ENCODE measurements at places on chromosomes 4 and X. TPM values are rescaled to one million over a fixed set of nuclear protein-coding genes. Genes with fewer than 3 reads are reported as not detected.

CRLF2 gene
- not detected for total RNA-seq

GRCh38 chrX:18883961-18884765 lies 99.8 kb downstream of the PHKA2 start:
- DNase-seq: no peak
- no peak overlapping the region for H3K27ac ChIP-seq
- no peak overlapping the region for H3K4me3 ChIP-seq
- peaks cover 20% of the 10 kb centered on the region for H3K4me1 ChIP-seq
- H3K36me3 ChIP-seq: no peaks in the 10 kb centered on the region

- H3K4me3 ChIP-seq: no peak overlapping the region
- no peaks in the 10 kb centered on the region for H3K4me1 ChIP-seq
- no peaks in the 10 kb centered on the region for H3K36me3 ChIP-seq
- DNase-seq: peak; percentile 41
Observed at GRCh38 chrX:140431521-140431920, 73.3 kb downstream of the SOX3 start.

- H3K27me3 ChIP-seq: no peaks in the 10 kb centered on the region
- no peaks in the 10 kb centered on the region for H3K4me1 ChIP-seq
- H3K4me3 ChIP-seq: no peak overlapping the region
- H3K27ac ChIP-seq: no peak overlapping the region
- H3K36me3 ChIP-seq: no peaks in the 10 kb centered on the region
- DNase-seq: no peak
Observed at GRCh38 chrX:12128017-12128416, 10.3 kb upstream of the FRMPD4 start.

DNA sequence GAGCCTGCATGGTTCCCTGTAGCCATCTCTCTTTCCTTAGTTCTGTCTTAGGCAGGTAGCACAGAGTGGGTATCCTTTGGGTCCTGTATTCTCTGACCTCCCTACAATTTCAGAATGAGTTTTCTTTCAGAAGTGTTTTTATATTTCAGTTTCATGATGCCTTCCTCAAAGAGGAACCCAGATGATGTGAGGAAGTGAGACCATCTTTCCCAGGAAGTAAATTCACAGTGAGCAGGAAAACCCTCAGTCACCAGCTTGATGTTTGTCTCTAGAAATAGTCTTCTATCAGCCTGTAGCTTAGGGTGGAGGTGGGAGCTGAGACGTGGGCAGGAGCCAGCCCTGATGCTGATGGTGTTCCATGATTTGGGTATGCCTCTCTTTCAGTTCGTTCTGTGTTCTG lies 16.9 kb downstream of the PLAC1 start:
- no peaks in the 10 kb centered on the region for H3K27me3 ChIP-seq
- H3K27ac ChIP-seq: no peak overlapping the region
- no peak overlapping the region for H3K4me3 ChIP-seq
- no peak for DNase-seq
- H3K36me3 ChIP-seq: no peaks in the 10 kb centered on the region

XAGE1B gene
- not detected for total RNA-seq

ZDHHC15 gene
- not detected for total RNA-seq

DNA sequence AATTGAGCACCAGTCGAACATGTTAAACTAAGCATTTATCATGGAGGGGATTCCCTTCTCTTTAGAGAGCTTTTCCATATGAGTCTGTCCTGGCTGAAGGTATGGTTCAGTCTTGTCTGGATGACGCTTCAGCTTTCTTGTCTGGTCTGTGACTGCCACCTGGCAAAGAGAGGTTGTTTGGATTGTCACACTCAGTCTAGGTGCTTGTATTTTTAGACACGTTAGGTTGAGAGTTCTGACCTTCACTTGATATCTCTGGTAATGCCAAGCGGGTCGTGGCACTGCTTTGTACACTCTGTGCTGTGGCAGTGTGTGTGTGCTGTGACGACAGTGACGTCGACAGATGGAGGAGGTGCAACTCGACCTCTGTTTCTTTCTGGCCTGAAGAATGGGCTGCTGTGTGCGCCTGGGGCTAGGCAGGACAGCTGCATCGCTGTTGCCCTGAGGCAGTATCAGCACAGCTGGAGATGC lies 12.6 kb downstream of the NOCT start:
- H3K4me1 ChIP-seq: peaks cover 7% of the 10 kb centered on the region
- H3K4me3 ChIP-seq: no peak overlapping the region
- H3K27me3 ChIP-seq: no peaks in the 10 kb centered on the region
- H3K36me3 ChIP-seq: no peaks in the 10 kb centered on the region
- H3K27ac ChIP-seq: no peak overlapping the region

GRCh38 chrX:98405376-98405775 lies 1521.7 kb downstream of the RPA4 start:
- no peak overlapping the region for H3K4me3 ChIP-seq
- no peak overlapping the region for H3K27ac ChIP-seq
- no peaks in the 10 kb centered on the region for H3K36me3 ChIP-seq
- no peaks in the 10 kb centered on the region for H3K27me3 ChIP-seq
- peak; percentile 8 for DNase-seq

GRCh38 chr4:167475951-167476350 lies 241.7 kb upstream of the SPOCK3 start:
- H3K4me3 ChIP-seq: no peak overlapping the region
- H3K27me3 ChIP-seq: no peaks in the 10 kb centered on the region
- DNase-seq: no peak
- no peaks in the 10 kb centered on the region for H3K36me3 ChIP-seq
- H3K4me1 ChIP-seq: no peaks in the 10 kb centered on the region

- H3K36me3 ChIP-seq: no peaks in the 10 kb centered on the region
- no peaks in the 10 kb centered on the region for H3K4me1 ChIP-seq
- no peak for DNase-seq
Observed at GRCh38 chr4:121190389-121190788, 26.3 kb upstream of the TNIP3 start.

PCDH7 gene
- total RNA-seq: 1.8 TPM

DNA sequence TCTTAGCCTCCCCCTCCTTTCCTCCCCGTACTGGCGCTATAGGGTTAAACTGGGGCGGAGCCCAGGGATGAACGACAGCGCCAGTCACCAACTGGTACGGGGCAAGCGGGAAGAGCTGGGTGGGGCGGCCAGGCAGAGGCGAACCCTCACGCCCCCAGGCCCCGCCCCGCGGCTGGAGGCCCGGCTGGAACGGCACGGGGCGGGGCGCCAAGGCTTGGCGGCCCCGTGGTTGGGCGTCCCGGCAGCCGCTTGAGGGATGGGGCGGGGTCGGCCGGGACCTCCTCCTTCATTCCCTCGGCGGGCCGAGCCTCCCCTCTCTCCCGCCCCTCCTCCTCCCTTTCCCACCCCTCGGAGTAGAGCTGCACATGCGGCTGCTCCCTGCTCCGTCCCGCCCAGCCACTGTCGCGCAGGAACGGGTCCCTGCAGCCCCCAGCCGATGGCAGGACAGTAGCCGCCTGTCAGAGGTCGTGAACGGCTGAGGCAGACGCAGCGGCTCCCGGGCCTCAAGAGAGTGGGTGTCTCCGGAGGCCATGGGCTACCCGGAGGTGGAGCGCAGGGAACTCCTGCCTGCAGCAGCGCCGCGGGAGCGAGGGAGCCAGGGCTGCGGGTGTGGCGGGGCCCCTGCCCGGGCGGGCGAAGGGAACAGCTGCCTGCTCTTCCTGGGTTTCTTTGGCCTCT lies at the start of gene EDA:
TSS of gene EDA (plus strand) at position 335 of the 678 bp plus-strand sequence.
- H3K4me3 ChIP-seq: peak within 1 kb of the TSS; percentile 62
- H3K36me3 ChIP-seq: no peaks in the 10 kb centered on the region
- H3K27ac ChIP-seq: no peak within 1 kb of the TSS
- DNase-seq: peak; percentile 77

GRCh38 chr4:88744609-88745008 lies 47.0 kb upstream of the NAP1L5 start:
- no peak for DNase-seq
- H3K4me3 ChIP-seq: no peak overlapping the region
- no peaks in the 10 kb centered on the region for H3K27me3 ChIP-seq
- no peak overlapping the region for H3K27ac ChIP-seq
- H3K4me1 ChIP-seq: no peaks in the 10 kb centered on the region
- peaks cover 6% of the 10 kb centered on the region for H3K36me3 ChIP-seq

GRCh38 chr4:156193800-156194199 lies 240.1 kb upstream of the CTSO start:
- H3K27ac ChIP-seq: peak overlapping the region; percentile 66
- no peaks in the 10 kb centered on the region for H3K36me3 ChIP-seq
- DNase-seq: no peak
- no peaks in the 10 kb centered on the region for H3K27me3 ChIP-seq
- H3K4me1 ChIP-seq: peaks cover 27% of the 10 kb centered on the region
- no peak overlapping the region for H3K4me3 ChIP-seq

GRCh38 chr4:78031417-78031950 lies 25.6 kb upstream of the FRAS1 start:
- no peak for DNase-seq
- H3K4me3 ChIP-seq: no peak overlapping the region
- no peak overlapping the region for H3K27ac ChIP-seq
- no peaks in the 10 kb centered on the region for H3K36me3 ChIP-seq
- no peaks in the 10 kb centered on the region for H3K27me3 ChIP-seq
- no peaks in the 10 kb centered on the region for H3K4me1 ChIP-seq

SH3D19 gene
- total RNA-seq: 31.1 TPM

GRCh38 chr4:152070854-152071253 lies 310.0 kb upstream of the GATB start:
- no peak overlapping the region for H3K4me3 ChIP-seq
- no peaks in the 10 kb centered on the region for H3K4me1 ChIP-seq
- no peaks in the 10 kb centered on the region for H3K36me3 ChIP-seq
- no peak overlapping the region for H3K27ac ChIP-seq
- H3K27me3 ChIP-seq: no peaks in the 10 kb centered on the region

RNF128 gene
- total RNA-seq: not detected

WAS gene
- not detected for total RNA-seq

UVSSA gene
- 6.2 TPM for total RNA-seq

SOWAHB gene
- 6.3 TPM for total RNA-seq

GRCh38 chr4:66647476-66647875 lies 897.8 kb downstream of the CENPC start:
- DNase-seq: peak; percentile 62
- H3K36me3 ChIP-seq: no peaks in the 10 kb centered on the region
- no peaks in the 10 kb centered on the region for H3K27me3 ChIP-seq
- no peak overlapping the region for H3K4me3 ChIP-seq

F11 gene
- total RNA-seq: not detected

- H3K36me3 ChIP-seq: no peaks in the 10 kb centered on the region
- H3K4me1 ChIP-seq: peaks cover 15% of the 10 kb centered on the region
- H3K27me3 ChIP-seq: no peaks in the 10 kb centered on the region
- H3K27ac ChIP-seq: no peak overlapping the region
- peak; percentile 81 for DNase-seq
Observed at GRCh38 chrX:40922307-40922706, 162.9 kb upstream of the USP9X start.

GRCh38 chr4:47451657-47452056 lies 11.8 kb downstream of the COMMD8 start:
- no peak overlapping the region for H3K4me3 ChIP-seq
- no peaks in the 10 kb centered on the region for H3K4me1 ChIP-seq
- DNase-seq: no peak
- H3K27me3 ChIP-seq: no peaks in the 10 kb centered on the region
- H3K36me3 ChIP-seq: no peaks in the 10 kb centered on the region

GRCh38 chr4:67052814-67053675 lies 492.3 kb downstream of the CENPC start:
- DNase-seq: no peak
- H3K27ac ChIP-seq: no peak overlapping the region
- no peaks in the 10 kb centered on the region for H3K4me1 ChIP-seq
- no peaks in the 10 kb centered on the region for H3K36me3 ChIP-seq
- no peak overlapping the region for H3K4me3 ChIP-seq

GRCh38 chrX:1416965-1417760 lies 25.2 kb upstream of the SLC25A6 start:
- DNase-seq: no peak
- H3K27ac ChIP-seq: no peak overlapping the region
- H3K4me3 ChIP-seq: no peak overlapping the region
- H3K4me1 ChIP-seq: peaks cover 8% of the 10 kb centered on the region
- H3K27me3 ChIP-seq: no peaks in the 10 kb centered on the region

GRCh38 chr4:112636688-112637551 lies at the start of the genes LARP7 and ZGRF1:
Gene LARP7 (plus strand): TSS chr4:112637143. CDS start chr4:112644670, 7,527 bp downstream.
Gene ZGRF1 (minus strand): TSS chr4:112636909. CDS start chr4:112633176, 3,733 bp downstream.
- H3K27me3 ChIP-seq: no peaks in the 10 kb centered on the region
- H3K36me3 ChIP-seq: no peaks in the 10 kb centered on the region
- DNase-seq: peak; percentile 97
- peak within 1 kb of the TSS; percentile 80 for H3K27ac ChIP-seq
- peak within 1 kb of the TSS; percentile 81 for H3K4me3 ChIP-seq

DNA sequence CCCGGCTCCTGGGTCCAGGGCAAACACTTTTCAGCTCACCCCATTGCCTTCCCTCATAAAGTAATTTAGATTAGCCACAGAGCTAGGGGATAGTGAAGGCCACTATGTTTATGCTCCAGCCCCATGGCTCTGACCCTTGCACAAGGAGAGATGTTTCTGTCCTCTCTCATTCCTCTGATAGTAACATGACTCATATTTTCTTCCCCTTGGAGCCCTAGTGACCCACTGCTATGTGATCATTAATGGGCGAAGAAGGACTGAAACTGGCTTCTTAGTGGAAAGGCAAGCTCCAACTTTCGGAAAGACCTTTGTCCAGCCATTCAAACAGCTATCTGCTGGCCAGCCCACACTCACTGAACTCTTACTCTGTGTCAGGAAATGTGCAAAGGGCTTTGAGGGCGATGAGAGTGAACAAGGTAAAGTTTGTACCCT lies 12.3 kb downstream of the CLDN2 start:
- no peaks in the 10 kb centered on the region for H3K27me3 ChIP-seq
- H3K4me1 ChIP-seq: peaks cover 9% of the 10 kb centered on the region
- peak; percentile 23 for DNase-seq
- no peak overlapping the region for H3K27ac ChIP-seq
- H3K4me3 ChIP-seq: no peak overlapping the region
- H3K36me3 ChIP-seq: no peaks in the 10 kb centered on the region

DNA sequence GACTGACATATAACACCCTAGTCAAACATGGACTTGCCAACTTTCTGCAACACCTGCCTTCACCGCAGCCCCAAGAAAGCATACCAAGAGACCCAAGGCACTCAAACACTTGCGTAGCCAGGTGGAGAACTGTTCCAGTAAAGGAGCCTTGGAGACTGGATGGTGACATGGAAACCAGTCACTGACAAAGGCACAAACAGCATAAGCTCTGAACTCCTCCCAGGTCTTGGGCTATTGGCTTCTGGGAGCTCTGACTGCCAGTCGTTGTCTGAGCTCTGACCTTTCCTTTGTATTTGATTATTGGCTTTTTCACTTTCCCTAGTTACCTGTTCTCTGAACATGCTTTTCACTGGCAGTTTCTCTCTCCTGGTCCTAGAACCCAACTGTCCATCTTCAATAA lies 38.3 kb downstream of the ARAP2 start:
- no peak for DNase-seq
- no peak overlapping the region for H3K27ac ChIP-seq
- H3K27me3 ChIP-seq: no peaks in the 10 kb centered on the region
- H3K4me1 ChIP-seq: no peaks in the 10 kb centered on the region

GRCh38 chr4:159070742-159071141 lies 32.1 kb upstream of the RAPGEF2 start:
- H3K27ac ChIP-seq: peak overlapping the region; percentile 67
- H3K4me3 ChIP-seq: no peak overlapping the region
- H3K36me3 ChIP-seq: no peaks in the 10 kb centered on the region
- DNase-seq: peak; percentile 47

DNA sequence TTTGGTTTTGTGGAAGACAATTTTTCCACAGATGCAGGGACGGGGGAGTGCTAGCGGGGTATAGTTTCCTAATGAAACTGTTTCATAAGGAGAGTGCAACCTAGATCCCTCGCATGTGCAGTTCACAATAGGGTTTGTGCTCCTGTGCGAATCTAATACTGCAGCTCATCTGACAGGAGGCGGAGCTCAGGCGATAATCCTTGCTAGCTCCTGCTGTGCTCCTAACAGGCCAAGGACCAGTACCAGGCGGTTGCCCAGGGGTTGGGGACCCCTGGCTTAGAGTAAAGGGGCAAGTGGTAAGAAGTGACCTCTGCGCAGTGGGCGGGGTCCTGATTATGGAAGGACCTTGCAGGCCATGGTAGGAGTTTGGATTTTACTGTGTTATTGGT lies 3.8 kb downstream of the SCML1 start:
- no peaks in the 10 kb centered on the region for H3K27me3 ChIP-seq
- H3K27ac ChIP-seq: no peak overlapping the region
- DNase-seq: no peak
- no peaks in the 10 kb centered on the region for H3K36me3 ChIP-seq

HSFX1 gene
- not detected for total RNA-seq

LONRF3 gene
- 15.6 TPM for total RNA-seq
